ENCODE measurements at places on chromosomes 13 and 19.

DNA sequence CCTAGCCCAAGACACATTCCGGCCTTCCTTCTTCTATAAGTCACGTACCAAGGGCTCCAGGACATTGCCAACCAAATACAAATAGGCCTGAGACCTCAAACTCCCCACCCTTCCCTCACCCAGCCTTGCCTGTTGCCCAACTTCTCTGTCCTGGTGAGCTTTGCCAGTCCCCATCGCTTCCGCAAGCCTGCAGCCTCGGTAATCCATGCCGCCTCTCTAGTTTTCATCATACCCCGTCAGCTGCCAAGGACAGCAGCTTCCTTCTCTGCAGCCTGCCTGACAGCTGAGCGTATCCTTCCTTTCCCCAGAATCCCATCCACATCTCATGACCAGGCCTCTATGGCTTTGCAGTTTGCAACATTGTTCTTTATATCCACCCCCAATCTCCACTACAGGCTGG is 36.6 kb upstream of the POMP start:
- DNase-seq: no peak

GRCh38 chr13:29771247-29771646 is 79.2 kb downstream of the UBL3 start:
- no peak for DNase-seq

GRCh38 chr13:30745906-30746686 is 10.8 kb downstream of the ALOX5AP start:
- no peak for DNase-seq

GRCh38 chr13:111020546-111020945 is 94.6 kb upstream of the ARHGEF7 start:
- no peak for DNase-seq

GRCh38 chr13:27997904-27998522 is 9.5 kb upstream of the URAD start:
- DNase-seq: no peak

DNA sequence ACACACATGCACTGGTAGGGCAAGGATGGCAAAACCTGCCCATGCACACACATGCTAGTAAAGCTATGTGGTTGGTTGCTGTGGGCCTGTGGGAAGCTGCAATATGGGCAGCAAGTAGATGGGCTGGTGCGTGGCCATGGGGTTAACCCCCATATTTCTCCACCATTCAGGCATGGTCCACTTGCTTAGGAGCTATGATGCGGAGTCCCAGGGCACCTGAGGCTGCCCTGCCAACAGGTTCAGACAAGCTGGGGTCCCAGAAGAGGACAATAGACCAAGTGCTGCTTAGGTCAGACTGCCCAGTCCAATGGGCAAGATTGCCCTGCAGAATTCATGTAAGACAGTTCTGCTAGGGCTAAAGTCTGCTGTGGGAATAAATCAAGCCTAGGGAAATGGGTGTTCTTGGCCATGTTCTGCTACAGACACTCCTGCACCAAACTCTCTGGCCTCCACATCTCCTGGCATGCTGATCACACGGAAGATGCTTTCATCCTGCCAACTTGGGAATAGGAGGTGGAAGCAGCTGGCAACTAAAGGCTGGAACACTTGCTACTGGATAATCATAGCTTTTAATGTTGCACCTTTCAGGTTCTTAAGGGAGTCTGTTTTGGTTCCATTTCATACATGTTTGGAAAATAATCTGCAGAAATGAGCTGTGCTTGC is 646.3 kb upstream of the SLITRK1 start:
- no peak for DNase-seq

DNA sequence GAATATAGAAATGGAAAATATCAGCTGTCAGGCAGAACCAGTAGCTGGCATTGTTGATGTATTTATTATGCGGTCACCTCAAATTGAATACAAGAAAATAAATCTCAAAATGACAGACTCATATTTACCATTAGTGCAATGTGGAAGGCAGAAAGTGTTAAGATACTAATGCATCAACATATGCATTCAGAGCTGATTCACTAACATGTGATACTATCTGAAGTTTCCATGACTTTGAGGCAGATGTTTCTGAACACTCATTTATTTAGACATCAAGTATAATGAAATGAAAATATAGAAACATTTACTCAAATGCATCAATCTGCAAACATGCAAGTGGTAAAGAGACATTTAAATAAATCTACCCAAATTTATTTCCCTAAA is 474.2 kb upstream of the SLC10A2 start:
- DNase-seq: no peak

- DNase-seq: no peak
Observed at GRCh38 chr19:3357271-3357991, 9.0 kb upstream of the NFIC start.

- no peak for DNase-seq
Observed at GRCh38 chr19:6069268-6069791, 41.0 kb downstream of the RFX2 start.

DNA sequence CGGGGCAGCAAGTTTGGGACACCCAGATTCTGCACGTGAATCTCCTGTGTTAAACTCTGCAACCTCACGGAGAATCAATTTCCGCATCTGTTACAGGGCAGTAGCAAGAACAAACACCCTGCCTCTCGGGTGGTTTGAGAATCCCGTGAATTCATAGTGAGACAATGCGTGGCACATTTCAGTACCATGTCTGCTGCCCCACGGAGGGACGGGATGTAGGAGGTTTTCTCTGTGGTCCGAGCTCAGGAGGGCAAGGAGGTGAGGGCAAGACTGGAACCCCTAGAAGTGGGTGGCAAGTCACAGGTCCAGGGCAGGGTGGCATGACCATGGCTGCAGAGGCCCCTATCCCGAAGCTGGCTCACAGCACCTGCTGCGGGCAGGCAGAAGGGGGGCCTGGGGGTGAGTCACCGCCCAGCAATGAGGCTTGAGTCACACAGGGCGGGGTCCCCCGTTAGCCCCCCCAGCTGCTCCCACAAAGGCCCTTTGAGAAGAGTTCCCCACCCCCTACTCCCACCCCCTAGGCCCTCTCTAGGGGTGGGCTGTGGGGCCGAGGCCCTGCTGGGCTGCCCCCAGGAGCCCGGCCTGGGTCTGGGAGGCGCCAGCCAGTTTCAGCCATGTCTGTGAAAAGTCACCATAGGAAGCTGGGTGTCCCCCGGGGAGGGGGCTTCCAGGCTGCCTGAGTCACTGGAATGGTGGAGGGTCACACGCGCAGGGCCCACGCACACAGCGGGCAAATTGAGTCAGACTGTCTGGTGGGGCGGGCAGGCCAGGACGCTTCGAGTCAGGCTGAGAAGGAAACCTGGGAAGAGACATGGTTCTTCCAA is 25.8 kb upstream of the NANOS3 start:
- DNase-seq: peak; percentile 44

GRCh38 chr13:41178040-41178439 is 16.3 kb downstream of the KBTBD7 start:
- no peak for DNase-seq

GRCh38 chr13:51599444-51600176 is 15.3 kb downstream of the WDFY2 start:
- no peak for DNase-seq

- no peak for DNase-seq
Observed at GRCh38 chr19:15871570-15871969, 26.3 kb downstream of the CYP4F2 start.

- DNase-seq: no peak
Observed at GRCh38 chr19:29666578-29667386, 1.5 kb downstream of the PLEKHF1 start.
